Caco-2 (cell line): ENCODE measurements at places on chromosomes 5 and 9. TPM values are rescaled to one million over a fixed set of nuclear protein-coding genes. Genes with fewer than 3 reads are reported as not detected.
A peak's percentile ranks its signal among the peaks of the same experiment; 100 is the strongest.

DDX4 gene
- 0.26 TPM in 1 of 2 replicates, not detected in the other for total RNA-seq

MAP1B gene
- 0.66 and 0.77 TPM in 2 replicates for total RNA-seq

PCDHGA10 gene
- total RNA-seq, result 2.9 and 3.6 TPM in 2 replicates

PDLIM4 gene
- total RNA-seq, result not detected in 2 replicates

IGFBPL1 gene
- 1.3 and 1.6 TPM in 2 replicates for total RNA-seq

SARDH gene
- total RNA-seq, result 0.36 and 0.37 TPM in 2 replicates

DNA sequence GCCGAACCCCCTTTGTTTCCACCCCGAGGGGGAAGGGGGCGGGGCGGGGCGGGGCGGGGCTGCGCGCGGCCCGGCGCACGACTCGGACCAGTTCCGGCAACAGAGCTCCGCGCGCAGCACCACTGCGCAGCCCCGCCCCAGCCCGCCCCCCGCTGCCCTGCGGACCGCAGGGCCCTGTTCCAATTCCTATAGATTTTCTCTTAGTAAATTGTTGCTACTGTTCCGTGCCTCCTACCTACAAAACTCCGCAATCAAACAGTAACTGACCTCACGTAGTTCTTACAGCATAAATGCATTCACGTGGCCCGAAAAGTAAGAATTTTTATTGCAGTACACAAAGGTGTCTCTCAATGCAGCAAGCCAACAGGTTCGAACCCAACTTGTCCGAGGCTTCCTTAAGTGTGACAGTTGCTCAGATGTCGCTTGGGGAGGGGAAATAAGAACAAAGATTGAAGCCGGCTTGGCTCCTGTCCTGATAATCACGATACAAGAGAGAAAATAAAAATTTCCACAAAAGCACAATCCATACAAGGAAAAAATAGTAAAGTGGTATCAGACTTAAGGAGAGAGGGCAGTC is 1.2 kb upstream of the RNF38 start:
- no peaks in the 10 kb centered on the region for H3K27me3 ChIP-seq
- DNase-seq, result no peak
- H3K36me3 ChIP-seq, result no peaks in the 10 kb centered on the region

- no peak overlapping the region for H3K4me3 ChIP-seq
- no peaks in the 10 kb centered on the region for H3K36me3 ChIP-seq
- H3K4me1 ChIP-seq, result no peaks in the 10 kb centered on the region
- H3K27ac ChIP-seq, result no peak overlapping the region
- no peak for DNase-seq
These were observed 46.3 kb upstream of the PALM2AKAP2 start for GRCh38 chr9:109733690-109734089.

- DNase-seq, result no peak
- H3K27ac ChIP-seq, result no peak overlapping the region
- H3K4me3 ChIP-seq, result no peak overlapping the region
- H3K36me3 ChIP-seq, result no peaks in the 10 kb centered on the region
- H3K27me3 ChIP-seq, result no peaks in the 10 kb centered on the region
These were observed 68.7 kb downstream of the MARCHF3 start for GRCh38 chr5:126961702-126962101.

DNA sequence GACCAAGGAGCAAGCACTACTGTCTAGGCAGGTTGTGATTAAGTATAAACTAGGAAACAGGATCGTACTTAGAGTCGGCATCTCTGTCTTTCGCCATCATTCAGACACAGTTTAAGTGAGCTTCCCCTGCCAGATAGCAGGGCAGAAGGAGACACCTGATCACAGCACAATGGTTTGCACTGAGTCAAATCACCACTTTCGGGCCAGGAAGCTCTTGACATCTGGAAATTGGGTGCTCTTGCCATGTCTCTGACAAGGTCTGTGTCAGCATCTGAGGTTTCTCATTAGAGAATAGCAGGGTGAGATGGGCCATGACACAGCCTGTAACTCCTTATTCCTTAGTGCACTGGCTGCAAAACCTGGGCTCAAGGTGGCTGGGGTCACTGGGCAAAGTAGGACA is 8.3 kb downstream of the ADRB2 start:
- DNase-seq, result no peak
- H3K4me3 ChIP-seq, result no peak overlapping the region
- H3K4me1 ChIP-seq, result no peaks in the 10 kb centered on the region
- H3K27me3 ChIP-seq, result no peaks in the 10 kb centered on the region

DNA sequence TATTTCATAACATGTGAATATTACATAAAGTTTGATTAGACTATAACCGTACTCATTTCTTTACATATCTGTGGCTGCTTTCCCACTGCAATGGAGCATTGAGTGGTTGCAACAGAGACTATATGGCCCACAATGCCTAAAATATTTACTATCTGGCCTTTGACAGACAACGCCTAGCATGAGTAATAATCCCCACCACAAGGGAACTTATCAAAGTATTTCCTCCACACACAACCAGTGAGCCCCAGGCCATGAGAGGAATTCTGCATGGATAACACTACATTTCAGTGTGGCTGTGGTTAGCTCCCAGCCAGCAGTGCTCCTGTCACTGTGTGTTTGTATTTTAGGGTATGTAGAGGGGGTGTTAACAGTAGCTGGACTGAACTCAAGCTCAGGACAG is 54.8 kb downstream of the FAM81B start:
- H3K36me3 ChIP-seq, result no peaks in the 10 kb centered on the region
- no peaks in the 10 kb centered on the region for H3K4me1 ChIP-seq
- H3K27ac ChIP-seq, result no peak overlapping the region
- no peak overlapping the region for H3K4me3 ChIP-seq
- peak; percentile 19 for DNase-seq
- no peaks in the 10 kb centered on the region for H3K27me3 ChIP-seq

DNA sequence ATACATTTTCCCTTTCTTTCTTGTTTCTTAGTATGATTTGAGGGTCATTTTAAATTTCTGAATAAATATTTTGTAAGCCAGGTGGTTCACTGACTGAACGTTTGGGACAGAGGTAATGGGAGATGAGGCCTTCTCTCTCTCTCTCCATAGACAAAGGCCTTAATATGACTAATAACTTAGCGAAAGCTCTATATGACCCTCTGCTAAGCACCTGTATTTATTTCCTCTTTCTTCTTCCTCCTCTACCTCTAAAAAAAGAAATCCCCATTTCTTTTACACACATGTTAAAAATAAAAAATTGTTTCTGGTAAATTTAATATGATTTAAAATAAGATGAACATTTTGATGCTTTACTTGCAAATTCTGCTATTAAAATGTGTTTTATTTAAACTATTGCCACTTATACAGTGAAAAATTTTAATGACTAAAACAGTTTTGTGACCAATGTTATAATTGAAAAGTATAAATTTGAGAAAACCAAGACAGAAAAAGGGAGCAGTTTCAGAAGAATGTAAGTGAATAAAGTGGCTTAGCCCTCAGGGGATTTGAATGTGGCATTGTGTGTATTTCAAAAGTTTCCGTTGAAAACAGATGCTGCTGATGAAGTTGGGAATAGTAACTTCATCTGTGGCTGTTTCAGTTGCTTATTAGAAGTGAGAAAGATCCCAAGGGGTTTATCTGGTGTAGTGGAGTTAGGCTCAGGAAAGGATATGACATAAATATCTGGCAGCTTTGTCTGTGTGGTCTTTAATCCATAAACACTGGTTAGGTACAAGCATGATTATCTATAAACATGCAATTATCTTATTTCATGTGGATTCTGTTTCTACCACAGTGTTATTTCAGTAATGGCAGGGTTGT is 128.6 kb upstream of the GRHPR start:
- H3K36me3 ChIP-seq, result no peaks in the 10 kb centered on the region
- H3K27ac ChIP-seq, result no peak overlapping the region
- H3K27me3 ChIP-seq, result no peaks in the 10 kb centered on the region
- DNase-seq, result no peak

- no peaks in the 10 kb centered on the region for H3K36me3 ChIP-seq
- H3K4me1 ChIP-seq, result peaks cover 4% of the 10 kb centered on the region; the same call in 1 of the 2 replicates
- DNase-seq, result no peak
- H3K27me3 ChIP-seq, result no peaks in the 10 kb centered on the region
These were observed 5.2 kb downstream of the WHRN start for GRCh38 chr9:114499941-114500696.

GRCh38 chr9:81589819-81590218 is 99.5 kb downstream of the TLE1 start:
- H3K27me3 ChIP-seq, result no peaks in the 10 kb centered on the region
- H3K4me1 ChIP-seq, result no peaks in the 10 kb centered on the region
- no peak for DNase-seq
- H3K36me3 ChIP-seq, result no peaks in the 10 kb centered on the region
- H3K4me3 ChIP-seq, result no peak overlapping the region

DNA sequence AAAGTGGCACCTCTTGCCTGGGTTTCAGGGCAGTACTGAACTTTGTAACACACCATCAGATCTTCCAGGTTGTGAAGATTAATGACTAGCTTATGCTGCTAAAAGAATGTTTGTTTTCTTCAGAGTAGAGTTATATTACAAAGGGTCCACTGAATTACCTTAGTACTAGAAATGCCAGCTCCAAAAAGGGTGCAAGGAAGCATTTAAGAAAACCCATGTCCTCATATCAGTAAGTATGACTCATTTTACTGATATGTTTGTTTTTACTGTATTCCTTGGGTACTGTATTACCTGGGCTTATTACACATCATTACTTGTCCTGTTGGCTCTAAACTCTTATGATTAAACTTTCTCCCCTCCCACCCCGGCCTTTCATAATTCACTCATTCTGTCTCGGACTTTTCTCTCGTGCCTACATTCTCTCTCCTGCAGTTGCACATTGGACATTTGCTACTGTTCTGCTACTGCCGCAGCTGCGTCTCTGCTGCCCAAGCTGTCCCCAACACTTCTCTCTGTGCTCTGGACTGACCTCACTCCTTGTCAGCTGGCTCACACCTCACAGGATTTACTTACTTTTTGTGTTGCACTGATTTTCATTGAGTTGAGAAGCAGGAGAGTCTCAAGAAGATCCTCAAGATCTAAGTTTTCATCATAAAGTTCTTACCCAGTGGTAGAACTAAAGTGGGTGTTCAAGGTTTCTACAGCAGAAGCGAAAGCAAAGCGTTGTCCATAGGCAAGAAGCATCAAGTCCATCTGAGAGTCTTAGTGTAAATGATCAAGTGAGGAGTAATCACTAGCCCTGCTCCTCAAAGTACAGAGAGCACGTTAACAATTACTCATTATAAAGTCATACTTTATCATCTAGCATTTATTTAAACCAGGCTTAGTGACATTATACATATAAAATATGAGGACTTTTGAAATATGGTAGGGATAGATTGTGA is 53.2 kb upstream of the C9orf72 start:
- H3K27me3 ChIP-seq, result no peaks in the 10 kb centered on the region
- H3K4me3 ChIP-seq, result no peak overlapping the region
- H3K27ac ChIP-seq, result no peak overlapping the region

GRCh38 chr5:134553821-134554267 is 28.4 kb downstream of the JADE2 start:
- H3K4me1 ChIP-seq, result no peaks in the 10 kb centered on the region
- peaks cover 5% of the 10 kb centered on the region for H3K36me3 ChIP-seq
- no peak overlapping the region for H3K4me3 ChIP-seq

DNA sequence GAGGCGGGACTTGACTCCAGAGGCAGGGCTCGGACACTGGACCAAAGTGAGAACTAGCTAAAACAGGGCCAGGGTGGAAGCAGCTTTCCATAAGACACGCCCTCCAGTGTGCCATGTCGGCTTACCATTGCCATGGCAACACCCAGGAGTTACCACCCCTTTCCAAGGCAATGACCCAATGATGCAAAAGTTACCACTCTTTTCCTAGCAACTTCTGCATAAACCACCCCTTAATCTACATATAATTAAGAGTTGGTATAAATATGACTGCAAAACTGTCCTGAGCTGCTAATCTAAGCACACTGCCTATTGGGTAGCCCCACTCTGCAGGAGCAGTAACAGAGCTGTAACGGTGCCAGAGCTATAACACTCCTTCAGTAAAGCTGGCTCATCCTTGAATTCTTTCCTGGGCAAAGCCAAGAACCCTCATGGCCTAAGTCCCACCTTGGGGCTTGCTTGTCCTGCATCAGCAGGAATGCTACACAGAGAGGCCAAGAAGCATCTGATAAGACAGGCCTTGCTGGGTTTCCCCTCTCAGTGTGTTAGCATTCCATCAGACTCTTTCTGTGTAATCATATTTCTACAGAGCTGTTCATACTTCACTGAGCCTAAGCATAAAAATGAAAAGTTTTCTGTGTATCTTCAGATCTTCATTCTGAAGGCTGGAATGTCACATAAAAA is 262.7 kb upstream of the KLF9 start:
- no peaks in the 10 kb centered on the region for H3K4me1 ChIP-seq
- no peaks in the 10 kb centered on the region for H3K36me3 ChIP-seq
- no peak for DNase-seq
- no peak overlapping the region for H3K4me3 ChIP-seq
